ENCODE measurements at places on chromosomes 4 and X.

- no peak for DNase-seq
Measured at GRCh38 chrX:127404161-127404560, 584.6 kb downstream of the PRR32 start.

DNA sequence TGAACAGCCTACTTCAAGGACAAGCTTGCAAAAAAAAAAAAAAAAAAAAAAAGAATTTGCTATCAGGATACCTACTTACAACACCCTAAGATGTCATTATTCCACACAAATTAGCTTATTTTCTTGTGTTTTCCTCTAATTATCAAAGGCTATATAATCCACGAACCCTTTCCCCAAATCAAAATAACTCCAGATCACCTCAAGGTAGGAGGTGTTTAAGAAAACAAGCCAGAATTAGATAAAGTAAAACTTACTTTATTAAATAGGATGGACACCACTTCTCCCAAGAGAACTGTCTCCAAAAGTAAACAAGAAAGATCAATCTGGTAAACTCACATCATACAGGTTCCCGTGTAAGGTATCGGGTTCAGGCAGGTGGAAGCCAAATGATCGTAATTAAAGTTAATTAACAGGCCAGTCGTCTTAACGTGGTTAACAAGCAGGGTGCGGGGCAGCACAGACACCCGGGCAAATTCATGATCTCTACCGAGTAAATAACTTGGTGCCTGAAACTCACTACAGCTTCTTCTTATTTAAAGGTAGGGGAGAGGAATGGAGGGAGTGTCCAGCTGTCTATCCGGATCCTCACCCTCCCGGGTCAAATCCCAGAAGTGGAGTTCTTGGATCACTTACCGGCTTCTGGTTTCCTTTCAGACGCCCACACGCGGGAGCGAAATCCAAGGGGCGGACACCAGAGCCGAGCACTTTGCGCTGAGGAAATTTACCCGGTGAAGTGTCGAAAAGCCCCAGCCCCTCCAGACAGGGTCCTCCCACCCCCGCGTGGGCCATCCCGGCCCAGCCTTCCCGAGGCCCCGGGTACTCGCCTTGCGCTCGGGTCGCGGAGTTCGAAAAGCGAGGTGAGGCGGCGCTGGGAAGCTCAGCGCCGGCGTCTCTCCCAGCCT, 708 bp downstream of the ARAP2 start:
- DNase-seq = peak; percentile 19

GRCh38 chr4:1243451-1244080, 5.4 kb downstream of the CTBP1 start:
- DNase-seq = no peak

DNA sequence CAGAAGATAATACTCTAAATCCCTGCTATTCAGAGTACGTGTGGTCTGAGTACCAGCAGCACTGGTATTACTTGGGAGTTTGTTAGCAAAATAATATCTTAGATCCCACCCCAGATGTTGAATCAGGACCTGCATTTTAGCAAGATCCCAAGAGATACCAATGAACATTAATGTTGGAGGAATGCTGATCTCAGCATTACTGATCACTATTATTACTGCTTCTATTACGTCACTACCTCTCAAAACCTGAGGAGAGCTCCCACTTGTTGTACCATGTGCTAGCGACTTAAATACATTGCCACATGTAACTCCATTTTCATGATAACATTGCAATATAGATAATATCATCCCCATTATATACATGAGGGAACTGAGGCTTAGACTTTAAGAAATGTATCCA, 185.2 kb downstream of the SPRY1 start:
- DNase-seq = no peak

- peak; percentile 17 for DNase-seq
Measured at GRCh38 chr4:74133786-74134499, 24.0 kb upstream of the MTHFD2L start.

- no peak for DNase-seq
Measured at GRCh38 chr4:168758351-168758876, 251.6 kb downstream of the CBR4 start.

- no peak for DNase-seq
Measured at GRCh38 chr4:121054373-121054772, 18.0 kb downstream of the NDNF start.

GRCh38 chr4:1755297-1755696, 34.0 kb downstream of the TACC3 start:
- DNase-seq = no peak

GRCh38 chrX:112734290-112734689, 54.6 kb upstream of the LHFPL1 start:
- no peak for DNase-seq

Measured in CD4-positive, alpha-beta T cell (primary cell).